ENCODE measurements at places on chromosomes 12 and 14. TPM values are rescaled to one million over a fixed set of nuclear protein-coding genes. Genes with fewer than 3 reads are reported as not detected.

DNA sequence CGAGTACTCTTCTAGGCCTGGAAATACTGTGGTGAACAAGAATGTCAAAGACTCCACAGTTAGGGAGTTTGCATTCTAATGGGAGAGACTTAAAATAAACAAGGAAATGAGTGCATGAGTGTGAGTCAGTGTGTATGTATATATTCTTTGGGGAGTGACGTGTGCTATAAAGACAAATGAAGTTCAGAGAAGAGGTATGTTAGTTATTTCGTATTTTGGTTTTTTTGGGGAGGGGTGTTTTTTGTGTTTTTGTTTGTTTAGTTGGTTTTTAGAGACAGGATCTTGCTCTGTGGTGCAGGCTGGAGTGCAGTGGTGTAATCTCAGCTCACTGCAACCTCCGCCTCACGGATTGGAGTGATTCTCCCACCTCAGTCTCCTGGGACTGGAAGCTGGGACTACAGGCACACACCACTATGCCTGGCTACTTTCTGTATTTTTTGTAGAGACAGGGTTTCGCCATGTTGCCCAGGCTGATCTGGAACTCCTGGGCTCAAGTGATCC, 74.3 kb downstream of the SRGAP1 start:
- H3K4me3 ChIP-seq: no peak overlapping the region
- H3K27me3 ChIP-seq: no peaks in the 10 kb centered on the region
- no peak for DNase-seq

- no peaks in the 10 kb centered on the region for H3K36me3 ChIP-seq
- H3K4me1 ChIP-seq: no peaks in the 10 kb centered on the region
- no peak overlapping the region for H3K27ac ChIP-seq
Measured at GRCh38 chr12:30624009-30624408, 71.7 kb downstream of the IPO8 start.

The ANKRD33 gene
- total RNA-seq: not detected

DNA sequence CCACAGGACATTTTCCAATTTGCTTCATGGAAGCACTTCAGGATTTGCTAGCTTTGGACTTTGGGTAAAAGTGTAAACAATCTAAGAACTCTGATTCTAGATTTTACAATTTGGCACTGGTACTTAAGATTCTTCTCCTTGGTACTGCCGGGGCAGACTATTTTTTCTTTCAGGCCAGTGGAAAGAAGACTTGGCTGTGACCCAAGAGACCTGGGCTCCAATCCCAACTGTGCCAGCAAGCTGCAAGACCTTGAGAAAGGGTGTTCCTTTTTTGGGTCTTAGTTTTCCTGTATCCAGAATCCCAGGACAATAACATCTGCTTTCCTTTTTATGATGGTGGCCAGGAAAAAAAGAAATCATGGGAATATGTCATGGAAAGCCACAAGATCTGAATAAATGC, 148.1 kb upstream of the CRY1 start:
- H3K36me3 ChIP-seq: no peaks in the 10 kb centered on the region
- H3K4me1 ChIP-seq: no peaks in the 10 kb centered on the region
